ENCODE measurements at places on chromosomes 12 and 14. TPM values are rescaled to one million over a fixed set of nuclear protein-coding genes. Genes with fewer than 3 reads are reported as not detected.
A peak's percentile ranks its signal among the peaks of the same experiment; 100 is the strongest.

- DNase-seq, result no peak
Observed at GRCh38 chr12:48216785-48217184, 13.7 kb upstream of the OR10AD1 start.

Gene APOF
- total RNA-seq, result not detected

- DNase-seq, result no peak
Observed at GRCh38 chr12:54716261-54716660, 68.1 kb upstream of the DCD start.

Gene ADAMTS20
- not detected for total RNA-seq

Gene DNAJC22
- 0.11 TPM for total RNA-seq

Gene RPL10L
- total RNA-seq, result not detected

DNA sequence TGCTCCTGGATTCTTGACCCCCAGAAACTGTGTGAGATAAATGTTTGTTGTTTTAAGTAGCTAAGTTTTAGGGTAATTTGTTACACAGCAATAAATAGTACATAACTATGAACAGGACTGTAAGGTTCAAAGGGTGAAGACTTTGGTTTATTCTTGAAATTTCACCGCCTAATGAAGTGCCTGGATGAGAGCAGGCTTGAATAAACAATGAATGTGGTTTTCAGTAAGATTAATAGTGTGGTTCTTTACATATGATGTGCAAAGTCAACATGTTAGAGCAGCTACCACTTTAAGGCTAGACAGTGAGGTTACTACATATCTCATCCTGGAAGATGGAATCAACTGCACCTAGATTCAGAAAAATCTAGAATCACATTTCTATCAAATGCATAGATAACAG is 145.2 kb upstream of the BTG1 start:
- DNase-seq, result no peak

Gene SLCO1B1
- not detected for total RNA-seq

Gene SLC24A4
- total RNA-seq, result not detected

DNA sequence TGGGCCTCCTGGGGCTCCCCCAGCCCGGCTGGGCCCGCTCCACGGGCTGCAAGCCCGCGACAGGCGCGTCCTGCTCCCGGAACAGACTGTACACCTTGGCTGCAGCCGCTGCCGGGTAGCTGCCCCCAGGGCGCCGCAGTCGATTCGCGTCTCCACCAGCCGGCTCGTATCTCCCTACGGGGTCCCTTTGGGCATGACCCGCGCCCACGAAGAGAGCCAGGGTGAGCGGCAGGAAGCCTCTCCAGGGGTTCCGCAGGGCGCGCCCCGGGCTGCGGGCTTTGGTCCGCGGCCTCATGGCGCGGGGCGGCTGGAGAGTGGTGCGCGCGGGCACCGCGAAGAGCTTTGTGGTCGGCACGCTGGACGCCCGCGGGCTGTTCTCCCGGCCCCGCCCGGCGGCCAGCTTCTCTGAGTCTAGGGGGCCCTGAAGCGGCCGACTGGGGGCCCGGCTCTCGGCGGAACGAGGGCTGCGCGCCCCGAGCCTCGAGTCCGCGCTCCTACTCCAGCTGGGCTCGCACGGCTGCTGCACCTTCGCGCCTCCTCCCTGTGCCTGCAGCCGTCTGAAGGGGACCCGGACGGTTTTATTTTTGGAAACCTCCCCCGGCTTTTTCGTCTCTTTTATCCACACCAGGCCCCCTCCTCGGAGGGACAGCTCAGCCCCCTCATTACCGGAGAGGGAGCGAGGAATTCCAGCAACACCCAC is at the start of gene LTBP2:
Gene LTBP2, minus strand, starts transcription at position 588 of the 700 bp plus-strand sequence. Its CDS starts 293 bp downstream, at position 295.
- DNase-seq, result peak; percentile 60

Gene TRIM9
- total RNA-seq, result 1.7 TPM

DNA sequence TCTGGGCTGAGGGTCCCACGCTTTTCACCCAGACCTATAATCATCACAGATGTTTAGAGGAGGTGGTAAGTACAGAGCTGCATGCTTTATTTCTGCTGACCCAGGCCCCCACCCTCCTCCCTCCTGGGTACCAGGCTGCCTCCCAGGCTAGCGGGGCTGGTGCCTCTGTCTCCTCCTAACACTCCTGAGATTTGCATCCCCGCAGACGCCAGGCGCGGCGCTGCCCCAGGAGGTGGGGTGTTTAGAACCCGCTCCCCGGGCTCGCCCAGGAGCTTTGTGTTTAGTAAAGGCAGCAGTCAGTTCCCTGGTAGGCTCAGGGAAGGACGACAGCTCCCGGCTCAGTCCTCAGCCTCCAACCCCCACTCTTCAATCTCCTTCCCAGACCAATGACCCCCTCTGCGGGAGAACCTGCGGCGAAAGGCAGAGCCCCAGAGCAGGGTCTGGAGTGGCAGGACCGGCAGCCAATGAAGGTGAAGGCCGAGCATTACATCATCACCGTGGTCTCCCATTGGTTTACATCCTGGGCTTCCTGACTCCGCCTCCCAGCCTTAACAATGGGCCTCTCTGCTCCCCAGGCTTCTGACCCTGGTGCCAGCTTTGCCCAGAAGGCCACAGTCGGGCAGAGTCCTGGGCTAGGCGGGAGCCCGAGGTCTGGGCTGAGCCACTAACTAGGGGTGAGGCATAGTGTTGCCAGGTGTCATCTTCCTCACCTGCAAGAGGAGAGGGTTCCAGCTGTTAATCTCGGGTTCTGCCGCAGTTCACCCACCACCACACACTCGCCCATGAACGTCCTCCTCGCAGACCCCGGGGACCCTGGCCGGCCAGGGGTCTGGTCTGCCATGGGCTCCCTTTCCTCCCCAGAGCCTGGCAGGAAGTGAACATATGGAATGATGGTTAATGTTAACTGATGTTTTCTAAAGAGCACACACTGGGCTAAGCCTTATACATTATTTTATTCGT is 57.5 kb downstream of the CALM1 start:
- DNase-seq, result no peak

Gene TMEM132C
- not detected for total RNA-seq

GRCh38 chr14:58562141-58562540 is 75.6 kb upstream of the DACT1 start:
- no peak for DNase-seq
